ENCODE measurements at places on chromosomes 12 and 14.

DNA sequence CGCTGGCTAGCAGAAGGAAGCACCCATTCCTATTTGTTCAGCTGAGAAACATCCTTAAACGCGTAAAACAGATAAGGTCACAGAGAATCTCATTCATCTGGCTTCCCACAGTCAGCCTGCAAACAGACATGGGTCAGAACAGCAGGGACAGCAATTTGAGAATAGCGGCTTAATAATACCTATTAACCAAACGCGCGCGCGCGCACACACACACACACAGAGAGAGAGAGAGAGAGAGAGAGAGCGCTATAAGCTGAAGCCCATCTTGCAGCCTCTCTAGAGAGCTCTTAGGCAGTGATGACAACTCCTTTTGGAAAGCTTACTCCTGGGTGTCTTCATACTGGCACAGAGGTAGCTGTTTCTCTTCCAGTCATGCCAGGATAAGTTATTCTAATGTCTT is 26.4 kb downstream of the TMEM132D start:
- DNase-seq, result no peak

DNA sequence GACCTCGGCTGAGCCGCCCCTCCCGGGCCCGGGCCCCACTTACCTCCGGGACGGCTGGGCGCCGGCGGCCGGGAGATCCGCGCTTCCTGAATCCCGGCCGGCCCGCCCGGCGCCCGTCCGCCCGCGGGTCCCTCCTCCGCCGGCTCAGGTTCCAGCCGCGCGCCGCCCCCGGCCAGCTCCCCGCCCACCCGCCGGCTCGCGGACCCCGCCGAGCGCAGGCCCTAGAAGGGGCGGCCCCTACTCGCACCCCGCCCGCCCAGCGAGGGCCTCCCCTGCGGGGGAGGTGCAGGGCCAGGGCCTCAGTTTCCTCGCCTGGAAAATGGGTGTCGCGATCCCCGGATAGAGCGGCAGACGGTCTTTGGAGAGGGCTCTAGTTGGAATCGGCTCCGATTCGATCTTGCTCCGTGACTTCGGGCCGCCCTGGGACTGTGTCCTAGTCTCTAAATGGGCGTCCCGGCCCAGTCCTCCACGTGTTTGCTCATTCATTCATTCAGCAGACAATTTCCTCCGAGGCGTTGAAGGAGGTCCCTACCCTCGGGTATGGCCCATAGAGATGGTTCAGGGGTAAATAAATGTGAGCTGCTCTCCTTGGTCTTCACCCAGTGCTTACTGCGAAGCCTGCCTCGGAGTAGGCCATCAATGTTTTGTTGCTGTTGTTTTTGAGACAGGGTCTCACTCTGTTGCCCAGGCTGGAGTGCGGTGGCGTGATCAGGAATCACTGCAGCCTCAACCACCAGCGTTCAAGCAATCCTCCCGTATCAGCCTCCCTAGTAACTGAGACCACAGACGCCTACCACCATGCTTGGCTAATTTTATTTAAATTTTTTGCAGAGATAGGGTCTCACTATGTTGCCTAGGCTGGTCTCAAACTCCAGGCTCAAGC is at the start of gene TRPV4:
TRPV4 (minus strand) TSS at position 92 of the 883 bp plus-strand sequence. CDS start 18,602 bp downstream, outside the sequence.
- no peak for DNase-seq

DNA sequence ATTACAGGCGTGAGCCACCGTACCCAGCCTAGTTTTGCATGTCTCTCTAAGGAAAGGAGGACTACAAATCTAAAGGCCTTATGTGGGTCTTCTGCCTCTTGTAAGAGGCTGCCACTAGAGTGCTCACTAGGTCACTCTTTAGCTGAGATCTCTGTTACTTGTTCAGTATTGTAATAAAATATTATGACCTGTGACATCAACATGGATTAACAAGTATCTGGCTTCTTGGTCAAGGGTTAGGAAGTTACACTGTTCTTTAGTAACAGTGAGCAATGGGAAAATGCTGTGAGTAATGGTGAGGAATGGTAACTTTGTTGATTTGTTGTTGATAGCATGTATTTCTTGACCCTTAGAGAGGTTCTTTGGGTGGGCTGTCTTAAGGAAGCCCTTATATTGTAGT is 50.5 kb downstream of the ERC1 start:
- DNase-seq, result no peak

DNA sequence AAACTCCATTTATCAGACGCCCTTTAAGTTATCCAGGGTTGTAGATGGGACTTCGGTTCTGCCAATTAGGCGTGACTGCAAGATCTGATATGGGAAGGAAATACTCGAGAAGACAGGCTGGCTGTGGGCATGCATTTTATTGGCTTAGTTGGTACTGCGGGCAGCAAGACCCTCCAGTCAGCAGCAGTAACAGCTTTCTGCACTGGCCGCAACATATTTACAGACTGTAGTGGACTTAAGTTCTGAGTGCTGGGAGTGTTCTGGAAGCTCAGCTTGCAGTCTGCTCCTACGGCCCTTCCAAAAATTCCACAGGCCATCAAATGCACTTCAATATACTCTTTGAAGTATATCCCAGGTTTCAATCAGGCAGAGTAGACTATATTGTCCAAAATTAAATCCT is 21.1 kb downstream of the KITLG start:
- no peak for DNase-seq

DNA sequence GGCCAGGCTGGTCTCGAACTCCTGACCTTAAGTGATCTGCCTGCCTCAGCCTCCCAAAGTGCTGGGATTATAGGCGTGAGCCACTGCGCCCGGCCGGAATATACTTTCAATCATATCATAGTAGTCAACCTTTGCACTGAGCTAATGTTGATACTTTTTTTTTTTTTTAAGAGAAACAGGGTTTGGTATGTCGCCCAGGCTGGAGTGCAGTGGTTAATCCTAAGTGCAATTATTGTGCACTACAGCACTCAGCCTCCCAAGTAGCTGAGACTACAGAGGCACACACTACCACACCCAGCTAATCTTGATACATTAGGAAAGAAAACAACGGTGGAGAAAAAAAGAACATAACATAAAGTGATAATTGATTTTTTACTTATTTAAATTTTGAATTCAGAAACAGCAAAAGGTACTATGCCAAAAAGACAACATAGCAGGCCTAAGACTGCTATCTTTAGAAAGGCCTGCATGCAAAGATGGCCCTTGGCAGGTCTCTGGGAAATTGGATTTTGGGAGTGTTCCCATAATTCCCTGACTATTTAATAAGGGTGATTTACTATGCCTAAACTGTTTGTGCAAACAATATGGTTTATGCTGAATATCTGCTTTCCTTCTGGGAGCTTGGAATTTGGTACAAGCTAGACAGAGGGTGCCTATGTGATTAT is 15.5 kb downstream of the BTBD7 start:
- DNase-seq, result no peak

GRCh38 chr14:102822311-102822863 is 45.1 kb downstream of the TRAF3 start:
- no peak for DNase-seq

GRCh38 chr14:68970038-68970612 is 9.0 kb downstream of the ACTN1 start:
- no peak for DNase-seq

DNA sequence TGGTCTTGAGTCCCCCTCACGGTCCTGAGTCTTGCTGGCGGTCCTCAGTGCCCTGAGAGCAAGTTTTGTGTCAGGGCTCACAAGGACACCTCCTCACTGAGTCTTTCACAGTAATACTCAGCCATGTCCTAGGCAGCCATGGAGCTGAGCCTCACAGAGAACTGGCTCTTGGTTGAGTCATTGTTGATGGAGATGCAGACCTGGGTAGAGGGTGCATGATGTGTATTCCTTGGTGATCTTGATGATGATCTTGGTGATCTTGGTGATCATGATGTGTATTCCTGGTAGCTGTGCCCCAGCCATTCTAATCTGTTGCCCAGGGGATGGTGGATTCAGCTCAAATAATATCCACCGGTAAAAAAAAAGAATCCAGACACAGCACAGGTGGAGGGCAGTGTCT is 495.4 kb downstream of the TMEM121 start:
- DNase-seq, result no peak

GRCh38 chr12:120094485-120094884 is 22.1 kb downstream of the RAB35 start:
- DNase-seq, result no peak

GRCh38 chr14:34699873-34700621 is 14.3 kb downstream of the CFL2 start:
- no peak for DNase-seq

- DNase-seq, result no peak
Observed at GRCh38 chr12:29282031-29282816, 98.7 kb downstream of the ERGIC2 start.

- DNase-seq, result no peak
Observed at GRCh38 chr12:28879379-28879778, 269.7 kb upstream of the FAR2 start.

GRCh38 chr12:45458854-45459807 is 243.2 kb downstream of the ANO6 start:
- DNase-seq, result no peak

DNA sequence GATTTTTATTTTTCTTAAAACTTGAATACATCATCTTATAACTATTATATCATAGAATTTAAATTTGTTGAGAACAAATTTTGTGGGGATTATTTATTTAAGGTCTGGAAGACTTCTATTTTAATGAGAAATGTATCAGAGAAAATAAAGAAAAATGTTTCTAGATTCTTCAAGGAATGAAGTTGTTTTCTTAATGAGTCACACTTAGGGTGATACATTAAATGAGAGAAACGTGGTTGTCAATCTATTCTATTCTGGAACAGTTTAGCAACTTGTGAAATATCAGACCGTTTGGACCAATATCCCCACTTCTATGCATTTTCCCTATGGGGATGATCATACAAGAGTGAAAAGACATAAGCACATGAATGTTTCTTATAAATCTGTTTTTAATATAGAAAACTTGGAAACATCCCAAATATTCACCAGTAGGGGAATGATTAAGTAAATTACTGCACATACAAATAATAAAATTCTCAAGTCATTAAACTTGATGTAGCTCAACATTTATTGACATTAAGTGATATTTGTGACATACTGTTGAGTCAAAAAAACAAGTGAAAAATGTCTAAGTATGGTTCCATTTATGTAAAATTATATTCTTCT is 88.5 kb downstream of the E2F7 start:
- DNase-seq, result no peak

DNA sequence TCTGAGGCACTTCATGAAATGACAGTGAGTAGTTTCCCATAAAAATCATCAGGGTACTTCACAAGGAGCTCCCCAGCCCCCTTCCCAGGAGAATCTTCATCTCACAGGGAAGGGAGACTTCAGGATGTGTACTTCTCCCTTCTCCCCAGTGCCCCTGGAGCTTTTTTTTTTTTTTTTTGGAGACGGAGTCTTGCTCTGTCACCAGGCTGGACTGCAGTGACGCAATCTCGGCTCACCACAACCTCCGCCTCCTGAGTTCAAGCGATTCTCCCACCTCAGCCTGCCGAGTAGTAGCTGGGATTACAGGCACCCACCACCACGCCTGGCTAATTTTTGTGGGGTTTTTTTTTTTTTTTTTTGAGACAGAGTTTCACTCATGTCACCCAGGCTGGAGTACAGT is 10.4 kb downstream of the ITPK1 start:
- peak; percentile 80 for DNase-seq

- DNase-seq, result no peak
Observed at GRCh38 chr14:75769047-75769685, 108.1 kb downstream of the TTLL5 start.

DNA sequence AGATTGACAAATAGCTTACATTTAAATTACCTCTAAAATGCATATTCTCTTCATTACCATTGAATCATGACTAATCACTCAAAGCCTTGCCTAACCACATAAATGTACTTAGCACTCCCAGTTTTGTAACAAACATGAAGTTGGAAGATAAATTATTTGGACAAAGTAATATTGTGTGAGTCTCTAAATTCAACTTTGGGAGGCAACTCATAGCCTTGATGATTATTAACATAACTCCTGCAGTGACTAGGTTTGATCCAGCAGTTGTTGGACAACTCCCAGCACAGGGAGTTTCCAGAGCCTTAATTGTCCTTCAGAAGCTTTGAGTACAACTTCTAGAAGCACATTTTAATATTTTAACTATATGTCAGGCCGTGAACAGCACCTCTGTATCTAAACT is 153.4 kb upstream of the PDZRN4 start:
- no peak for DNase-seq

GRCh38 chr14:88452231-88452630 is 66.8 kb downstream of the SPATA7 start:
- DNase-seq, result no peak

DNA sequence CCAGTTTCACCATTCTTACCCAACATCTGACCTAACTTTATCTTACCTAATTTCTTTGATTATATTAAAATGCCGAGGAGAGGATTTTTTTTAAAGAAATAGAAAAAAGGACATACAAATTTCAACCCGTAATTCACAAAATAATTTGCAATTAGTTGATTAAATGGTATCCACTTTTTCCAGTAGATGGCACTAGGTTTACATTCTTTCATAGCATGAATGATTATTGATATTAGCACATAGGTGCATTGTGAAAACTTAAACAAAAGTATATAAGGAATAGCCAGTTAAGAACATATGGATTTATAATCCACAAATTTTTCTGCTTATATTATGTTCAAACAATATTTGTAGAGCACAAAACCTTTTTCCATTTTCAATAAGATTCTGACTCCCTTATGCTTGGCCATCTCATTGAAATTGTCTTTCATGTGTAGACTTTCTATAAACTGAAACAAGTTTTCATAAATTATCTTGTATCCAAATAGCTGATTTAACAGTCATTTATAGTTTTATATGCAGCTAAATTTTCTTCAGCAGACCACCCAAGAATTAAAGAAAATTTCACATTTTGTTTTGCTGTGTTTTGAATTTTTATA is 35.3 kb downstream of the MSRB3 start:
- no peak for DNase-seq
